ENCODE measurements at places on chromosomes 16 and 17.

DNA sequence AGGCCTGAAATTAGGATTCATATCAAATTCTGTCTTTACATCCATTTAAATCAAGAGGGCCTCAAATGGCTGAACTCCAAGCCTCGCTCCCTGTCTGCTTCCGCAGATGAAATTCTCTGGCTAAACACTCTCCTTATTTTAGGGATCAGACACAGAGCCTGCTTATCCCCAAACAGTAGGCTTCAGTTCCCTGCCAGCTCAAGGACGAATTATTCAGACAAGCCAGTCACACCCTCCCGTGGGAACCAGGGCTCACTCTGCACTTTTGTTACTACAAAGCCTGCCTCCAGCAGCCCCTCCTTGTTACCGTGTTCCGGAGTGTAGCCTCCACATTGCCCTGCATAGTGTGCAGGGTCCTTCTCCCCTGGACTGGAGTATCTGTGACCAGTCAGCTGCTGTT is 46.6 kb upstream of the LCMT1 start:
- no peak for DNase-seq

DNA sequence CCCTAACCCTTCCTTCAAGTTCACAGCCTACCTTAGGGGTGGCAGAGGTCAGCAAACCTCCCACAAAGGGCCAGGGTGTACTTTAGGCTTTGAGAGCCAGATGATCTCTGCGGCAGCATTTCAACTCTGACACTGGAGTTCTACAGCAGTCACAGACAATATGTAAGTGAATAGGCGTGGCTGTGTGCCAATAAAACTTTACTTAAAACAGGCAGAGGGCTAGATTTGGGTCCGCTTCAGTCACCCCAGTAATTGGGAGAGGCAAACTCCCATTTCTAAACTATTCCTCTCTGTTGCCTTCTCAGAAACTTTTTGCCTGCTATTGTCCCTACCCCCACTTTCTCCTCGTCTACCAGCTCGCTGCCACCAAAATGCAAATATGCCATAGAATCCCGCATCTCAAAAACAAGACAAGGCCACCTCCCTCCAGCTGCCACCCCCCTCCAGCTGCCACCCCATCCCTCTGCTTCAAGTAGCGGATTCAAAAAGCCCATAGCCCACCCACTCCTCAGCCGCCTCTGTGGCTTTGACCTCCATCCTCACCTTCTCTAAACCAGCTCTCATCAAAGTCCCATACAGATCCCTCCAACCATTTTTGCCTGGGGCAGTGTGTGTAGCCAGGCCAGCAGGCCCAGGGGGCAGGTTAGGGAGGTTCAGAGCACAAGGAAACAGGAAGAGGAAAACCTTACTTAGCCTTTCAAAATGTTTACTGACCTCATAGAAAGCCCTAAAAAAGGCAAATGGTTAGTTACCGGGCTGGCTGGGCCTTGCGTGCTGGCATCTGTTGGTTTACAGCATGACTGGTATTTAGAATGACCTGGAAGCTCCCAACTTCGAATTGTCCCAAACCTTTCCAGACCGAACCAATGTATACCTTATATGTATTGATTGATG is 19.9 kb upstream of the DNAH17 start:
- DNase-seq: no peak

- no peak for DNase-seq
Measured at GRCh38 chr17:27741361-27741861, 58.9 kb downstream of the NOS2 start.

DNA sequence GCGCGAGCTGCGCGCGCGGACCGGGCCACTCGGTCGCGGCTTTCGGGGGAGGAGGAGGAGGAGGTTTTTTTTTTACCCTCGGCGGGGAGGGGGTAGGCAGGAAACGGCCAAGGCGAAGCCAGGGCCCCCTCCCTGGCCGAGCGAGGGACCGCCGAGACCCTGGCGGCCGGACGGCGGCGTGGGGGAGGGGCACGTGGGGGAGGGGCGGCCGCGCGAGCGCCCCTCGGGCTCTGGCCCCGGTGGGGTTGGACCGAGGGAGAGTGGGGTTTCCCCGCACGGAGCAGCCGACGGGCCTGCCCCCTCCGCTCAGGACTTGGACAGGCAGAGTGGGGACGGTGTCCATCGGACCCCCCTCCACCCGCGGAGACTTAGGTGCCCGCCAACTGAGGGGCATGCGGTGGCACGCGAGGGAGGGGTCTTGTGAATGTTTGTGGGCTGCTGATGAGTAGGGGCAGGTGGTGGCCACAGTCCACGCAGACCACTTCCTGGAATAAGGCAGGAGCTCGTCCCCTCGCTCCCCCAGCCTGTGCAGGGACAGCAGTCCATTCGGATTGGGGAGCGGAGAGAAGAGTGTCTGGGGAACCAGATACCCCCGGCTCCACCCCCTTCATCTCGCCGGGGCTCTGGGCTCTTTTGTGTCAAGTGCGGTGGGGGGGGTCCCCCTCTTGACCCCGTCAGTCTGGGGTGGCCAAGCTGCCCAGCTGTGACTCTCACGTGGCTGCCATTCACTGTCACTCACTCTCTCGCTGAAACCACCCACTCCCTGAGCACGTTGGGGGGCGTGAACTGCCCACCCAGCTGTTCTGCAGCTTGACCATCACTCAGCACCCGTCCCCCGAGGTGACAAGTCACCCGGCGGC is 3.0 kb upstream of the CHD3 start:
- peak; percentile 36 for DNase-seq

- DNase-seq: no peak
Measured at GRCh38 chr17:58020401-58020800, 13.4 kb upstream of the SRSF1 start.

DNA sequence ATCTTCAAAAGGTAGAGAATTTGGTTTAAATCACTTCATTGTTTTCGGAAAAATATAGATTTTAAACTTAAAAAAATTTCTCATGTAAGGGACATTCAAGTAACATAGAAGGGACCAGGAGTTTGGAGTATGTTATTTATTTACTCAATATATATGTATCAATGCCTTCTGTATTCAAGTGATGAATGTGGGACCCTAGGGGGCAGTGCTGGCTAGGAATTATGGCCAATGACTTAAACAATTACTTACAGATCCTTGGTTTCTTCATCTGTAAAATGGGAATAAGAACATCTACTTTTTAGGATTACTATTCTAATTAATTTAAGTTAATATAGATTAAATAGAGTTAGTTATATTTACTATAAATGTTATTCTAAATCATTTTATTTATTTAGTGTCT is 886.3 kb upstream of the RBFOX1 start:
- DNase-seq: no peak

- no peak for DNase-seq
Measured at GRCh38 chr16:30722443-30722842, 23.5 kb downstream of the SRCAP start.

DNA sequence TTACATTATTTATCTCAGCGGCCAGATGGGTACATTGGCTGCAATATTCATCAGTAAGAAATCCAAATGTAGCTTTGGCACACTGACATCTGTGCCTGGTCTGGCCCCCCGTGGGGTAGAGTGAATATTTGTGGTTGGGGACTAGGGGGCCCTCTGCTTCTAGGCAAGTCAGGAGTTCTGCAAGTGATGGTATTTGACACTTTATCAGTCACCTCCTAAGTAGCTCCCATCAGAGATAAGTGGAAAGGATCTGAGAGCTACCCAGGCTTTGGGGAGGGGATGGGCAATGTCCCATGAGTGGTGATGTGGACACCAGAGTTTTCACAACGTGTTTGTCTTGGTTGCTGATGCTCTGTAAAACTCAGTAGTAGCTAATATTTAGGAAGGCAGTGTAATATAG is 609.9 kb upstream of the RBFOX1 start:
- no peak for DNase-seq

GRCh38 chr17:62014526-62014925 is 50.6 kb downstream of the MED13 start:
- no peak for DNase-seq

- no peak for DNase-seq
Measured at GRCh38 chr16:54370278-54371040, 83.9 kb upstream of the IRX3 start.

GRCh38 chr17:48025040-48025903 is 12.3 kb downstream of the COPZ2 start:
- peak; percentile 97 for DNase-seq

DNA sequence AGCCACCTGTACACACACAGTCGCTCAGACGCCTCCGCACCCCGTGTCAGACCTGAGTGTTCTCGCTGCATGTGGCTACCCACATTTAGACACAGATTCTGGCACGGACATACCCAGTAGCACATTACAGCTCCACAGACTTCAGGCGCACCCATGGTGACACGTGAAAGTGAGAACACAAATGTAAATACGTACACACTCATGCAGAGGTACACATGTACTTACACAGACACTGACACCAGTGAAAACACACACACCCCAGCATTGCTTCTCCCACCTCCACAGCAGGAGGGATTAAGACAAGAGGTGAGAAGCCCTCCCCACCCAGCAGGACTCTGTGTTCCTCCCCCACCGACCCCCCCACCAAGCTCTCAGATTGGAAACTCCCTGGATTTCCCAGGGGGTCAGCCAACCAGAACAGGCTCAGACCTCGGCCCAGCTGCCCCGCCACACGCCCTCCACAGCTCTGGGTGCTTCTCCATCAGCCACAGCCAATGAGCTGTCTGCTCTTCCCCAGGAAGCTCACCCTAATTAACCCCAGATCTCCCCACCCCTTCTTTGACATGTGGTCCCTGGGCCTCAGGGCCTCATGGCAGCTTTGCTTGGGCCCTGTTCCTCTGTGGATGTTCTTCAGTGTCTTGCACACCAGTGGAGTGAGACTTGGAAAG is 5.3 kb upstream of the FOXN1 start:
- no peak for DNase-seq

- no peak for DNase-seq
Measured at GRCh38 chr17:17387498-17388362, 84.6 kb downstream of the NT5M start.

GRCh38 chr17:34499576-34499975 is 79.8 kb upstream of the TMEM132E start:
- DNase-seq: no peak

GRCh38 chr17:14078027-14078426 is 8.7 kb downstream of the COX10 start:
- no peak for DNase-seq

- no peak for DNase-seq
Measured at GRCh38 chr17:64276961-64277505, 14.0 kb upstream of the TEX2 start.

- DNase-seq: no peak
Measured at GRCh38 chr17:78783711-78784324, 1.7 kb upstream of the CYTH1 start.

DNA sequence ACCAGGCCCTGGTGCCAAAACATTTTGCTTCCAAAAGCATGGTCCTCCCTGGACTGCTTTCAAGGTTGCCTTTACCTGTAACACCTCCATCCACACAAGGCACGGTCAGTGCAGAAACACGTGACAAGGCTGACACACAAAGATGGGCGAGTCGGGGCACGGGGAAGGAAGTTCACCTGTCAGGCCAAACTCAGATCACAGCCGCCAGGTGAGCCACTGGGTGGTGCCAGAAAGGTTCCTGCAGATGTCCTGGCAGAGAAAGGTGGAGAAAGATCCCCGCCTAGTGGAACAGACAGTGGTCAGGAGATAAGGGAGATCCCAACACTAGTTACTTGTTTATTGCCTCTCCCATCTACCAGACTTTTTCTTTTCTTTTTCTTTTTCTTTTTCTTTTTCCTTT is 155.3 kb downstream of the AIPL1 start:
- no peak for DNase-seq

All from stimulated activated CD4-positive, alpha-beta T cell treated with anti-CD3 and anti-CD28 coated beads, TNF-alpha, amount 100 ng/mL, for 4 hours (primary cell).